ENCODE measurements at places on chromosomes 7 and 10.

DNA sequence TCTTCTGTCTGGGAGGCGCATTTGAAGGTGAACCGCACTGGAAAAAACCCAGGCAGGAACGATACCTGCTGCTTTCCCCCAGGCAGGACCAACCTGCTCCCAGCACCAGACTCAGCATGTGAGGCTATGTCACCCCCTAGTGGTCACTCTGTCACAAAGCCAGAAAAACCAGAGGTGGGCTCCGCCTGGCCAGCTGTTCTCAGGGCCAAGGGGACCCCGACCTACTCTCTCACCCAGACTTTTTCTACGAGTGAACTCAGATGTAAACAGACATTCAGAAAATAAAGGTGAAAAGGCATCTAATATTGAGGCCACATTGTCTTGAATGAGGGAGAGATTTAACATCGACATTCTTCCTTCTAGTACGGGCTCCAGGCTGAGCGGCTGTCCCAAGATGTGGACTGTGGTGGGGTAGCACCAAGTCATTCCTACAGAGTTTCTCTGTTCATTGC lies 117.3 kb downstream of the PRKAG2 start:
- DNase-seq, result peak; percentile 28

GRCh38 chr7:57432583-57432982 lies 17.4 kb upstream of the ZNF716 start:
- DNase-seq, result no peak

GRCh38 chr10:88131511-88132139 lies 268.2 kb downstream of the PTEN start:
- DNase-seq, result no peak

- DNase-seq, result no peak
Observed at GRCh38 chr7:95246831-95247370, 77.4 kb downstream of the PON1 start.

DNA sequence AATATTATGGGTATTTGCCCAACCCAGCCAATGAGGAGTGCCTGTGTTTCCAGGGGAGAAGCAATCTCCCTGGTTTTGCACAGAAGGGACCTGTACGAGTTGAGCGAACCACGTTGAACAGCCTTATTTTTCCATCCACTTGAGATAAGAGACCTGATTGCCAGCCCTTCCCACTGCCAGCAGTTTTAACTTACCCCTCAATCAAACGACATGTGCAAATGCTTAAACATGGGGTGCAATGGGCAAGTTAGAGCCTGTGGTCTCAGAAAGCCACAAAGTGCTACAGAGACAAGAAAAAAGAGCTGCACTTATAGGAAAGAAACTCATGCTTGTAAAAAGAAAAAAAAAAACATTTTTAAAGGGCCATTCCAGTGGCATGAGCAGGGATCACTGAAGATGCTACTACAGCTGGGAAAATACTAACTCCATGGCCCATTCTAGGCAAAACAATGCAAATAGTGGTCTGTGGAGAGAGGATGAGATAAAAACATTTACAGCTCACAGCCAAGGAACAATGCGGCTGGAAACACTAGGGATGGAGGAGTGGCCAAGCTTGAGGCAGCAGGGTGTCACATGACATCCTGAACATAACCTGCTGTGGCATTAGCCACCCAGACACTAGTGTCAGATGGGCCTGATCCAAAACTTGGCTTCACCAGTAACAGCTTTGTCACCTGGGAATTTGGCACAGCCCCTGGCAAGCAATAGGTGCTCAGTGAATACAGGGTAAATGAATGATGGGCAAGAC lies 162.8 kb downstream of the ELMO1 start:
- no peak for DNase-seq

DNA sequence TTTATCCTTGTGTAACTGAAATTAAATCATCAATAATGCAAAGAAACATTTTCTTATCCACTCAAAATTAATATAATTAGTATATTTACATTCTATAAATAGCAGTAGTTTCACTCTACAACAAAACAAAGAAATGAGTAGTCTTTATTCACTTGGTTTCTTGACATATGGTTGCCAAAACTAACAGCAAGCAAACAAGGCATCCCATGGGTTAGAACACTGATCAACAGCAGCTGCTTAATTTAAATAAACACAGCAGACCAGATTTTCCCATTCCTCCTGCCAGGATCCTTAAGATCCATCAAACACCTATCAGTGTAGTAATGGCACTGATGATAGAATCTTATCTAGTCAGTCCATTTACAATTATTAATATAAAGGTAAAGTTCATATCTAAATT lies 22.1 kb downstream of the NCAPG2 start:
- no peak for DNase-seq

All from stimulated activated CD8-positive, alpha-beta memory T cell treated with anti-CD3 and anti-CD28 coated beads, Interleukin-4, amount 100 ng/mL, for 4 hours (primary cell).